ENCODE measurements at places on chromosomes 16 and 17.

DNA sequence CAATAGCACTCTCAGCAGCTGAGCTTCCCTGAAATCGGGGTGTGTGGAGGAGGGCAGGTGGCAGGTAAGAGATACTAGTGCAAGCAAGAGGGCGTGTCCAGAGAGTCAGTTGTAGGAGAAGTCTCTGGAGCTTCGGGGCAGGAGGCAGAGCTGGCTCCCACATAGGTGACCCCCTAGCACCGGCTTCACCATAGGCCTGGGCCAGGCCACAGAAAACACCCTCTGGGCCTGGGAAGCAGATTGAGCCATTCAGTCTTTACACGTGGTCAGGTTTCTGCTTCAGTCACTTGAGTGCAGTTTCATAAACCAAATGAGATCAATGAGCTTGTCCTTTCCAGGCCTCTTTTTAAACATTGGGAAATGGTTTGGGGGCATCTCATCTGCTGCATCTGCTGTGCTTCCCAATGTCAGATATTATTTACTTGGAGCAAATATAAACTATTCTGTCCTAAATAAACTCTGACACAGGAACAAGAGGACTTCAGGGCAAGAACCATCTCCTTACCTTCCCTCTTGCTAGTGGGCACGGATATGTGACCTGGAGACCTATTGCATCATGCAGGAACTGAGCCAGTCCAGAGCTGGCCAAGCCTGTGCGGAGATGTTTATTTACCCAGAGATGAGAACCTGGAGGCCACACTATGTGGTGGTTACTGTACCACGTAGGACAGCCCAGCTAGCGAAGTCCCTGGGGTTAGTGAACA, 16.1 kb downstream of the CCR7 start:
- DNase-seq = no peak

GRCh38 chr17:10633738-10634379, 23.2 kb downstream of the MYH3 start:
- no peak for DNase-seq

DNA sequence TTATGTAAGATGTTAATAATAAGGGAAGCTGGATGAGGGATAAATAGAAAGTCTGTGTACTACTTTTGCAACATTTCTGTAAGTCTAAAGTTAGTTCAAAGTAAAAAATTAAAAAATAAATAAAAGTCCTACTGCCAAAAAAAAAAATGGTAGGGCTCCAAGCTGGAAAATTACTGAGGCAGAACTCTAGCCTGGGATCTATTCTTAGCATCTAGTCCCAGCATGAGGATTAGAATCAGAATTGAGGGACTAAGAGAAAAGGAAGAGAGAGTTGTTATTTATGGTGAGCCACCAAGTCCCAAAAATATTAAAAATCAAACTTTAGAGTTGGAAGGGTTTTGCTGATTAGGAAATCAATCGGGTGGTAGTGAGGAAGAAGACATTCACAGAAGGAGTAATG, 110.3 kb downstream of the CYB561 start:
- DNase-seq = no peak

- no peak for DNase-seq
Measured at GRCh38 chr17:61425682-61426481, 26.2 kb downstream of the TBX2 start.

GRCh38 chr17:8117367-8117979, 841 bp downstream of the ALOXE3 start:
- no peak for DNase-seq

DNA sequence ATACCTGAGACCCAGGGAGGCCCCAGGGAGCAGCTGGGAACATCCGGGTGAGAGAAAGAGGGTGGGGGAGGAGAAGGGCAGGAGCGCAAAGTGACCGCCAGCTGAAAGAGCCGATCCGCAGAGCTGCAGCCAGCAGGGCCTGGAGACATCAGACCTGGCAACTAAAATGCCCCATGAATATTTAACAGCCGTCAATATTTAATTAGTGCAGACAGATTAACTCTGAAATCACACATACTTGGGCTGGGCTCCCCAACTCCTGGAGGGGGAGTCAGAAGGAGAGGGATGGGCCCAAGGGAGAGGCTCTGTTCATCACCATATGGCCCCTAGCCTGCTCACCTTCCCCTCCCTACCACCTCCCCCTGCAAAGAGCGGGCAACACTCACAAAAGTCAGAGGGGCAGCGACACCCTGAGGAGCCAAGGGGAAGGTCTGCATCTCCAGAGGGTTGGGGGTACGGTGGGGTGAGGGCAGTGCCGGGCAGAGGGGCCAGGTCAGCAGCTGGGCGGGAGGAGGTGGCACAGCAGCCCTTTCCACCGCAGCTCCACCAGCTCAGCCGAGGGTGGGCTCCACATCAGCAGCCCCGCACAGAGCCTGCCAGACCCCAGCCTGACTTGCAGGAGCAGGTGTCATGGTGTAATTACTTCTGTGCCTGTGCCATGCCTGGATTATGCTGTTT, 61.9 kb upstream of the CCL1 start:
- no peak for DNase-seq

GRCh38 chr17:15917438-15918027, 27.4 kb upstream of the ADORA2B start:
- no peak for DNase-seq

- DNase-seq = no peak
Measured at GRCh38 chr16:53936529-53936928, 232.6 kb downstream of the FTO start.

GRCh38 chr16:83813823-83814658, 6.3 kb downstream of the HSBP1 start:
- DNase-seq = no peak
